HL-60 (cell line): ENCODE measurements at places on chromosomes 7 and 10.

GRCh38 chr10:24618401-24618800 is 105.3 kb downstream of the ARHGAP21 start:
- no peak for DNase-seq

DNA sequence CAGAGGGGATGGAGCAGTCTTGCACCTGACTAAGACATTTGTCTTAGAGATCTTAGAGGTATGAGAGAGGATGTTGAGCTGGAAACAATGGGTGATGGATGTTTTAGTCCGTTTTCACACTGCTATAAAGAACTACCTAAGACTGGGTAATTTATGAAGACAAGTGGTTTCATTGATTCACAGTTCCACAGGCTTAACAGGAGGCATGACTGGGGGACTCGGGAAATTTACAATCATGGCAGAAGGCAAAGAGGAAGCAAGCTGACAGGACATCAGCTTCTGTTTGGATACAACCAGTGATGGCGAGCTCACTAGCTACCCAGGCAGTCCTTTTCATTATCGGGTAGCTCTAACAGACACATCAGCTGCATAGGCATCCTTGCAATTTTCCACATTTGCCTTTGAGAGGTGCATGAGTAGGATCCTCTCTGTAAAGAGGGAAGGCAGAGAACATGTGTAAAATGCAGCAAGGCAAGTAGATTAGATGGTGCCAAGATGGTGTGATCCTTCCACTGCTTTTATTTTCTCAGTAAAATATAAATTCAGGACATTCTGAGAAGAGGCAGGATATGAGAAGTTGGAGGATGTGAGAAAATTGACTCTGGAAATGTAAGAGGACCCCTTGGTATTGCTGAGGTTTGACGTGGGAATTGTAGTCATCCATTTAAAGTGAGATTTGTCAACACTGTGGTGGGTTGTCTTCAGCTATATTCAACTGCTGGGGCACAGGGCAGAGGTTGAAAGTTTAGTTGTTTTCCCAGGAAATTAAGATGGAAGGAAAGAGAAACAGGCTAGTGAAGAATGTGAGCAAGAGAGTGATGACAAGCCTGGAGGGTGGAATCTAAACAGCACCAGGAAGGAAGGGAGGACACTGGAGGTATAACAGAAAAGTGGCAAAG is 1140.0 kb upstream of the AUTS2 start:
- no peak for DNase-seq

- DNase-seq = no peak
Measured at GRCh38 chr7:318878-319661, 29.1 kb downstream of the FOXL3 start.

GRCh38 chr10:29009464-29009863 is 279.4 kb upstream of the LYZL1 start:
- DNase-seq = no peak

DNA sequence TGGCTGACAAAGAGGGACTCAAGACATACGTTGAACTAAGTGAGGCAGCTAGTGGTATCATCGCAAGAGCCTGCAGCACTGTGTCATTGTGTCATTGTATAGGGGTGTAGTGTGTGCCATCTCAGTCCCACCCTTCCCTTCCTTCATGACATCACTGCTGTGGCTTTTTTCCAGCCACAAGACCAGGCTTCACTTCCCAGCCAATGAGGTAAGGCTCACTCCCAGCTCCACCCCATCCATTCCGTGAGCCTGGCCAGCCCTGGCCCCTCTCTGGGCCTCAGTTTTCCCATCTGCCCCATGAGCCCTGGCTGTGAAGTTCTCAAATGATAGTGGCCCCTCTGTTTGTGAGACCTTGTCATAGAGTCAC is 134.3 kb upstream of the ZMIZ1 start:
- DNase-seq = no peak

DNA sequence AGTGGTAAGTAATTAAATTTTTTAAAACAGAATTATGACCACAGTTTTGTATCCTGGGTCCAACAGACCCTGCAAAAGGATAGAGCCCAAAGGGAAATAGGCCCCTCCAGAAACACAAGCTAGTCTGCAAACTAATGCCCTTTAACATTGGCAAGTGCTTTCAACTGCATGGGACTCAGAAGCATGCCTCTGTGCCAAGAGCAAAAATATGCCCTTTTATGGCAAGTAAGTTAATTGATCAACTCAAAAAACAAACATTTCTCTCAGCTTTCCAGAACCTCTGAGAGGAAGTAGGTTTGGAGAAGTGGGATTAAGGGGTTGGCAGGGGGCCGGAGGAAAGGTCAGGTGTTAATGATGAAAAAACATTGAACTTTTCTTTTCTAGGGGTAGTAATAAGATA is 186.6 kb upstream of the PRSS1 start:
- DNase-seq = no peak

DNA sequence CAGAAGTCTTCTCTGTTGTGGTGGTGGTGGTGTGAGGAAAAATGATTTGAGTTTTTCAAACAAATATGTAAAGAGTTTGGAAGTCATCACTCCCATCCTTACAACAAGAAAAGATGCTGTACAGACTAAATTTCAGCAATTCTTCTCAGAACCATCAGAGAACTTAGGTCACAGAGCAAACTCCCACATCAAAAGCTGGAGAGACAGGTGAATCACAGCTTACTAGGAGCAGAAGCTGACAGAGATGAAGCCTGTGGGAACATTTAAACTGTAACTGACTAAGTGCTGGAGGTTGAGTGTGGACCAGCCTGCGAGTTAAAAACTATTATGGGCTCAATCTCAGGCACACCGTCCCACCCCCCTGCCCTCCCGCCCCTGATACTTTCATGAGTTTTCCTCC is 97.3 kb downstream of the AKR1D1 start:
- DNase-seq = no peak

GRCh38 chr7:30973791-30974604 is 10.2 kb downstream of the GHRHR start:
- no peak for DNase-seq
